ENCODE measurements at places on chromosomes 13 and 19. TPM values are rescaled to one million over a fixed set of nuclear protein-coding genes. Genes with fewer than 3 reads are reported as not detected.

The POGLUT2 gene
- 12.5 TPM for total RNA-seq

- H3K27ac ChIP-seq: no peak overlapping the region
- H3K4me1 ChIP-seq: no peaks in the 10 kb centered on the region
- peaks cover 13% of the 10 kb centered on the region for H3K27me3 ChIP-seq
- no peak overlapping the region for H3K4me3 ChIP-seq
These were observed 60.2 kb upstream of the FLT1 start for GRCh38 chr13:28555096-28555495.

DNA sequence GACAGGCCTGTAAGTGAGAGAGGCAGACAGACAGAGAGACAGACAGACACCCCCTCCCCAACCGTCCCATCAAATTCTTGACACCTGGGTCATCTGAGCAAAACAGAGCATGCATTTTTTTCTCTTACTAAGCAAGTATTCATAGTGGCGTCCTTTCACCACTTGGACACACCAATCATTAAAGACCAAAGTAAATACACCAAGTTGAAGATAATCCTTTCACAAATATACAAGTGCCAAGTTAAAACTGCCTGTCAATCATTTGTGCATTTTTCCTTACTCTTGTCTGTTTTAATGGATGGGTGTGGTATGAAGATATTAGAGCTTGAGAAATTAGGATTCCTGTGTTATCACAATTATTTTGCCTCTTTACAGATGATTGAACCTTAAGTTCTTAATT is 337.3 kb downstream of the ATP8A2 start:
- no peak overlapping the region for H3K4me3 ChIP-seq
- DNase-seq: no peak
- no peaks in the 10 kb centered on the region for H3K36me3 ChIP-seq
- H3K27me3 ChIP-seq: peaks cover 7% of the 10 kb centered on the region
- H3K4me1 ChIP-seq: no peaks in the 10 kb centered on the region
- H3K27ac ChIP-seq: no peak overlapping the region

The SRRM5 gene
- total RNA-seq: 0.71 TPM

The ZNF418 gene
- total RNA-seq: 4.2 TPM

The KLHL1 gene
- total RNA-seq: not detected

DNA sequence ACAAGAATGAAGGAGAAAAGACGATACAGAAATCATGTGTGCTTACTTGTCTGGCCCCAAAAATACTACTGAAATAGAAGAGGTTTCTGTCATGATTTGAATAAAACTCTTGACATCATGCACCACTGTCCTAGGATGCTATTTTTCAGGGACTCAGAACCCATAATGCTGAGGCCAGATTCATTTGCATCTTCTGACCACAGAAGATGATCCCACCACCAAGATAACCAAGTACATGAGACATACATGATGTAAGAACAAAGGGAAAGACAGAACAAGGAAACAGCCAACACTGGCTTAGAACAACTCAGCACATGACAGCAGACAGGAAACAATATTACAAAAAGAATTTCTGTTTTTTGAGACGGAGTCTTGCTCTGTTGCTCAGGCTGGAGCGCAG is 2.5 kb downstream of the ZNF552 start:
- H3K4me1 ChIP-seq: peaks cover 46% of the 10 kb centered on the region
- H3K4me3 ChIP-seq: no peak overlapping the region
- H3K27me3 ChIP-seq: no peaks in the 10 kb centered on the region
- peak overlapping the region; percentile 77 for H3K27ac ChIP-seq
- peaks cover 50% of the 10 kb centered on the region for H3K36me3 ChIP-seq
- DNase-seq: no peak

All from activated CD8-positive, alpha-beta T cell treated with anti-CD3 and anti-CD28 coated beads, Interleukin-2, amount 10 ng/mL, durations not matched to agents 7 days and 5 days (primary cell).